ENCODE measurements at places on chromosomes 7 and 10.
A peak's percentile ranks its signal among the peaks of the same experiment; 100 is the strongest.

GRCh38 chr10:8183241-8183704 is 128.8 kb downstream of the GATA3 start:
- DNase-seq, result no peak
- no peaks in the 10 kb centered on the region for H3K4me1 ChIP-seq
- H3K27me3 ChIP-seq, result peaks cover 4% of the 10 kb centered on the region

- no peaks in the 10 kb centered on the region for H3K27me3 ChIP-seq
- H3K36me3 ChIP-seq, result no peaks in the 10 kb centered on the region
- DNase-seq, result no peak
- H3K4me3 ChIP-seq, result no peak overlapping the region
Observed at GRCh38 chr7:86966916-86967315, 92.5 kb downstream of the ELAPOR2 start.

DNA sequence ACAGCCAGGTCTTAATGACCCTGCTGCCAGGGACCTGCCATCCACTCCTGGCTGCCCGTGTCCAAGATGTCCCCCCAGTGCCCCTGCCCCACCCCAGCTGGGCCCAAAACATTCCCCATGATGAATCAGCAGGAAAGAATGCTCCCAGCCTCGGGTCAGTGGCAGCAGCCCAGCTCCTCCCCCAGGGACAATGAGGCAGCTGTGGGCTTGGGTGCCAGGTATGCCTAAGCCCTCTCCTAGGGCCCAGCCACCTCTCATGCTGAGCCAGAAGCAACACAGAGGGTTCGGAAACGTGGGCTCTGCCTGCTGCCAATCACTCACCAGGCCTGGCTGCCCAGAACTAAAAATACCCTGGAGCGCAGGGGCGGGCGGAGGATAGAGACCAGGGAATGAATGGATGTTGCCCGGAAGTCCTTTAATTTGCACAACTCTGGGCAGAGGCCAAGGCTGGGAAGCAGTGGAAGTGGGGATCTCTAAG is 1.5 kb upstream of the LOXL4 start:
- peak overlapping the region; percentile 16 for H3K4me3 ChIP-seq
- H3K27ac ChIP-seq, result peak overlapping the region; percentile 84
- no peaks in the 10 kb centered on the region for H3K27me3 ChIP-seq
- peaks cover 37% of the 10 kb centered on the region for H3K4me1 ChIP-seq
- no peaks in the 10 kb centered on the region for H3K36me3 ChIP-seq
- peak; percentile 85 for DNase-seq

GRCh38 chr10:103763374-103764202 is 91.8 kb downstream of the SH3PXD2A start:
- peaks cover 98% of the 10 kb centered on the region for H3K4me1 ChIP-seq
- H3K4me3 ChIP-seq, result no peak overlapping the region
- H3K27me3 ChIP-seq, result no peaks in the 10 kb centered on the region
- no peaks in the 10 kb centered on the region for H3K36me3 ChIP-seq
- peak overlapping the region; percentile 21 for H3K27ac ChIP-seq

- H3K4me1 ChIP-seq, result peaks cover 23% of the 10 kb centered on the region
- H3K4me3 ChIP-seq, result no peak overlapping the region
- H3K27ac ChIP-seq, result no peak overlapping the region
- H3K27me3 ChIP-seq, result no peaks in the 10 kb centered on the region
- DNase-seq, result no peak
Observed at GRCh38 chr7:65746398-65746669, 126.5 kb upstream of the VKORC1L1 start.

DNA sequence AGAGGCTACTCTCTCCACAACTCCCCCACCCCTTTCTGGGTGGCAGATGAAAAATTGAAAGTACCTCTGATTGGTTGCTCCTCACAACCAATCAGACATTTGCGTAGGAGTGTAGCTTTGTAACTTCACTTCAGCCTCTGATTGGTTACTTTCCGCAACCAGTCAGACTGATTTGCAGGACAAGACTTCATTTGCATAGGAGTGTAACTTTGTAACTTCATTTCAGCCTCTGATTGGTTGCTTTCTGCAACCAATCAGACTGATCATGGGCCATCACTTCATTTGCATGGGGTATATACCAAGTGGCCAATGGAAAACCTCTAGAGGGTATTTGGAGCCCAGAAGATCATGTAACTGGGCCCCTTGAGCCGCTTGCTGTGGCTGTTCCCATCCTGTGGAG is 25.6 kb downstream of the CDNF start:
- H3K27ac ChIP-seq, result no peak overlapping the region
- H3K27me3 ChIP-seq, result peaks cover 3% of the 10 kb centered on the region
- no peak for DNase-seq
- H3K36me3 ChIP-seq, result no peaks in the 10 kb centered on the region
- H3K4me1 ChIP-seq, result no peaks in the 10 kb centered on the region
- H3K4me3 ChIP-seq, result no peak overlapping the region

DNA sequence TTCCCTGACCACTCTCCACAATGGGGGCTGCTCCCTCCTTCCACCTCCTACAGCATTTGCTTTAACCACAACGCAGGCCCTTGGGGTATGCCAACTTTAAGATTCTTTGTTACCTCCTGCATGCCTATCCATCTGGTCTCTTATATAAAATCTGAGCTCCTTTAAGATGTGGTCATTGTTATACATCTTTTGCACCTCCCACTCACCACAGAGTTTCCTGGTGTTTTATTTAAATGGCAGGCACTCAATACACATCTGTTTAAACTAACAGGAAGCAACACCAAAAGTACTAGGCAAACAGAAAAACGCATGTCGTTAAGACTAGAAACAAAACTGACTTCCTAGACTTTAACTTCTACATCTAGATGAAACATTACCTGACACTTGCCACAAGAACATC is 36.3 kb downstream of the SLC25A13 start:
- DNase-seq, result no peak
- no peaks in the 10 kb centered on the region for H3K36me3 ChIP-seq
- peaks cover 42% of the 10 kb centered on the region for H3K4me1 ChIP-seq
- H3K27ac ChIP-seq, result peak overlapping the region; percentile 25

DNA sequence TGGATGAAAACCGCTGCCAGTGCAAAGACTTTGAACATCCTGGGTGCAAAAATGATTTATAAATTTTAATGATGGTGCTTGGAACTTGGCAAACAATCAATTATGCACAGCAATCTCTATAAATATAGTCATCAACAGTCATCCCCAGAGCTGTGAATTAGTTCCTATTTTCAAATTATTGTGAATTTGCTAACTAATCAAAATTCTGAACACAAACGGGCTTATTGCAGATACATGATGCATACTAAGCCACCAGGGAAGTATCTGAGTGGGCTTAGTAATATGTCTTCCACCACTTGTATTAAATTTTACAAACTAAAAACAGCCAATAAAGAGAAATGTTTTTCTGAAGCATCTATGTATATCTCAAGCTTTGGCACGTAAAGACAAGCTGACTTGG is 165.2 kb downstream of the CALCR start:
- no peak for DNase-seq
- H3K27ac ChIP-seq, result no peak overlapping the region
- H3K27me3 ChIP-seq, result no peaks in the 10 kb centered on the region
- no peak overlapping the region for H3K4me3 ChIP-seq

GRCh38 chr7:84780158-84781124 is 406.4 kb downstream of the SEMA3D start:
- DNase-seq, result no peak
- H3K36me3 ChIP-seq, result no peaks in the 10 kb centered on the region
- no peak overlapping the region for H3K4me3 ChIP-seq
- H3K27ac ChIP-seq, result no peak overlapping the region
- no peaks in the 10 kb centered on the region for H3K4me1 ChIP-seq
- H3K27me3 ChIP-seq, result no peaks in the 10 kb centered on the region

DNA sequence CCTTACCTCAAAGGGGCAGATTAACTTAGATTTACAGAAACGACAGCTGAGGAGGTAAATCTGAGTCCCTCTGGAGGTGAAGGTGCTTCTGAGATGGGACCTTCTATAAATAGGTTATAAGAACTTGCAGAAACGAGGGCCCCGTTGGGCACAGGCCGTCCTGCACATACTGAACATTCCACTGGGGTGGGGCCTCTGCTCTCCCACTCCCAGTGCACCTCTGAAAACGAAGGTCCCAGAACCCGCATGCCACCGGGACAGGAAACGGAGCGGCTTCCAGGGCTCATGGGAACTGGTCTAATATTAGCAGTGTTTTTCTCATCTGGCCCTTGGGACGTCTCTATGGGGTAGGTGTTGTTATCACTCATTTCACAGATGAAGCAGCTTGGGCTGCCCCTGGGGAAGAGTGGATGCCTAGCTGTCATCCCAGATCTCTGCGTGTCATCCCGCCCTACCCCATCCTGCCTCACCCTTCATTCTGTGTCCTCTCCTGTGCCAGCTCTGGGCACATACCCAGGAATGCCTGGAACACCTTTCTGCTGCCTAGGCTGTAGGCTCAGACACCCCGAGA is 19.6 kb downstream of the C10orf62 start:
- DNase-seq, result peak; percentile 78
- H3K4me3 ChIP-seq, result no peak overlapping the region
- no peaks in the 10 kb centered on the region for H3K36me3 ChIP-seq
- H3K27me3 ChIP-seq, result no peaks in the 10 kb centered on the region
- peak overlapping the region; percentile 84 for H3K27ac ChIP-seq
- H3K4me1 ChIP-seq, result peaks cover 41% of the 10 kb centered on the region

- H3K4me1 ChIP-seq, result peaks cover 42% of the 10 kb centered on the region
- peak within 1 kb of the TSS; percentile 93 for H3K27ac ChIP-seq
- peaks cover 8% of the 10 kb centered on the region for H3K36me3 ChIP-seq
- DNase-seq, result peak; percentile 64
Observed at GRCh38 chr7:114922026-114922651, at the start of gene MDFIC. Gene MDFIC (plus strand): TSS chr7:114922094. CDS start chr7:114923034, 940 bp downstream.

DNA sequence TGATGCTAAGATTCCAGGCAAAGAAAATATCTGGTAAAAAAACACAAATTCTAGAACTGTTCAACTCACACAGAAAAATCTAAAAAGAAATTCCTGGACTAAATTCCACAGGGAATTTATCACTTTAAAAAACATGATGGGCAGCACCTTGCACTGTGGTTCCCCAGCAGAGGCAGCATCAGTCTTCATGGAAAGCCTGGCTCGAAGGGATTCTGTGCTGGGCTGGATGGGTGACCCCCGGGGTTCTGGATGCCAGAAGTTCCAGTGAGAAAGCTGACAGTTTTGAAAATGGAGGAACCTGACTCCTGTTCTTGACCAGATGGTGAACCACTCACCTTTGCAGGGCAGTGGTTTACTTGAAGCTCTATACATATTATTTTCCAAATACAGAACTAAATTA is 52.0 kb downstream of the RAB11FIP2 start:
- H3K36me3 ChIP-seq, result peaks cover 12% of the 10 kb centered on the region
- DNase-seq, result no peak
- H3K4me1 ChIP-seq, result no peaks in the 10 kb centered on the region
- no peaks in the 10 kb centered on the region for H3K27me3 ChIP-seq
- H3K4me3 ChIP-seq, result no peak overlapping the region
- H3K27ac ChIP-seq, result no peak overlapping the region

DNA sequence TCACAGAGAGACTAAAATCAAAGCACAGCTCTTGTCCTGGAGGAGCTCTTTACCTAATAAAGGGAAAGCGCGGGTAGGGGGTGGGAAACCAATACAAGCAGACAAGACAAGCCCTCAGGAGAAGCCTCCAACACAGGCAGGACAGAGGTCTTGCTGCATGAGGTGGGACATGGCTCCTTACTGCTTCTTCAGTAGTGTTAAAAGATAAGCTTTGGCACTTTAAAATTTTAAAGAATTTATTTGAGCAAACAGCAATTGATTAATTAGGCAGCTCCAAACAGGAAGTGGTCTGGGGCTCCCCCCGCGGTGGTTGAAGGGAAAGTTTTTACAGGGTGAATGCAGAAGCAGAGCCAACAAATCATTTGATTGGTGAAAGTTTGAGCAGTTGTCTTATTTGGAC is 50.3 kb upstream of the MACC1 start:
- no peak overlapping the region for H3K4me3 ChIP-seq
- no peak for DNase-seq
- no peaks in the 10 kb centered on the region for H3K36me3 ChIP-seq
- H3K27me3 ChIP-seq, result no peaks in the 10 kb centered on the region
- H3K27ac ChIP-seq, result no peak overlapping the region

- H3K27me3 ChIP-seq, result peaks cover 36% of the 10 kb centered on the region
- H3K36me3 ChIP-seq, result no peaks in the 10 kb centered on the region
- peak; percentile 47 for DNase-seq
Observed at GRCh38 chr10:132185601-132186487, 904 bp upstream of the DPYSL4 start.

GRCh38 chr7:129341816-129342806 is 92.1 kb upstream of the STRIP2 start:
- H3K36me3 ChIP-seq, result no peaks in the 10 kb centered on the region
- DNase-seq, result no peak
- no peak overlapping the region for H3K4me3 ChIP-seq
- H3K4me1 ChIP-seq, result no peaks in the 10 kb centered on the region

GRCh38 chr7:97623333-97623732 is 108.6 kb upstream of the TAC1 start:
- H3K27ac ChIP-seq, result no peak overlapping the region
- no peaks in the 10 kb centered on the region for H3K27me3 ChIP-seq
- no peak overlapping the region for H3K4me3 ChIP-seq
- no peak for DNase-seq
- H3K4me1 ChIP-seq, result no peaks in the 10 kb centered on the region

GRCh38 chr10:119693262-119693957 is 32.4 kb upstream of the INPP5F start:
- no peak overlapping the region for H3K27ac ChIP-seq
- H3K4me3 ChIP-seq, result no peak overlapping the region
- no peaks in the 10 kb centered on the region for H3K4me1 ChIP-seq
- peaks cover 16% of the 10 kb centered on the region for H3K27me3 ChIP-seq
- H3K36me3 ChIP-seq, result no peaks in the 10 kb centered on the region
- no peak for DNase-seq

- DNase-seq, result no peak
- no peaks in the 10 kb centered on the region for H3K27me3 ChIP-seq
- no peaks in the 10 kb centered on the region for H3K4me1 ChIP-seq
- H3K36me3 ChIP-seq, result no peaks in the 10 kb centered on the region
Observed at GRCh38 chr7:16007911-16008310, 321.4 kb upstream of the MEOX2 start.

- H3K4me1 ChIP-seq, result peaks cover 83% of the 10 kb centered on the region
- no peaks in the 10 kb centered on the region for H3K36me3 ChIP-seq
- H3K4me3 ChIP-seq, result peak overlapping the region; percentile 19
- no peaks in the 10 kb centered on the region for H3K27me3 ChIP-seq
- peak overlapping the region; percentile 87 for H3K27ac ChIP-seq
Observed at GRCh38 chr7:151694828-151695580, 175.3 kb upstream of the RHEB start.

GRCh38 chr7:131072505-131073091 is 255.1 kb upstream of the MKLN1 start:
- H3K27me3 ChIP-seq, result no peaks in the 10 kb centered on the region
- peak overlapping the region; percentile 37 for H3K4me3 ChIP-seq
- peaks cover 96% of the 10 kb centered on the region for H3K4me1 ChIP-seq

DNA sequence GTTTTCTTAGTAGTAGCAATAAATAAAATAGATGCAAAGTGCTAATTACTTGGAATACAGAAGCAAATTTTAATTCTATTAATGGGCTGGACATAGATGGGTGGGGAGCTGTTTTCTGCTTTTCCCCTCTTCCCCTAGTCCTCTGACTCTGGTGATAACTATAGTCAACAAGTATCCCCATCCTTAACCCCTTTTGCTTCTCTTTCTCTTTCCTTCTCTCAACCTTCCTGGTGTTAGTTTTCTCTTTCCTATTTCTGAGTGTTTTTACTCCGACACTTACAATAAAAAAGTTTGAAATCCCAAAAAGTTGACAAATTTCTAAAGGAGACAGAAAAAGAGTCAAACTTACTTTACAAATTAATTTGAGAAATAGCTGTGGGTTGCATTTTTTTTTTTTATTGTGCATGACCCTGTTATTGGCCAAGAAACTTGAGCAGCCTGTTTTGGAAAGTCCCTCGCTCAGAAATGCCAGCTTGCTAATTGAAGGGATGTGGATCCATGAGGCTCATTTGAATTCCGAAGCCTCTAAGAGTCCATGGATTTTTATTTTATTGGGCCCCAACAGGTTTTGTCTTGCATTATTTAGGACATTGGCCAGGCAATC is 2.4 kb downstream of the FAS start:
- H3K36me3 ChIP-seq, result no peaks in the 10 kb centered on the region
- no peak for DNase-seq
- peak overlapping the region; percentile 97 for H3K27ac ChIP-seq
- H3K4me1 ChIP-seq, result peaks cover 81% of the 10 kb centered on the region

Measured in left ventricle myocardium inferior (tissue), 1 donor.